ENCODE measurements at places on chromosomes 12 and 14. TPM values are rescaled to one million over a fixed set of nuclear protein-coding genes. Genes with fewer than 3 reads are reported as not detected.

CCDC175 gene
- total RNA-seq = 0.39 TPM

PRIMA1 gene
- total RNA-seq = 0.90 TPM

ALX1 gene
- 7.0 TPM for total RNA-seq

SMIM41 gene
- not detected for total RNA-seq

POMT2 gene
- total RNA-seq = 51.5 TPM

ARHGEF40 gene
- total RNA-seq = 10.9 TPM

GRCh38 chr12:98058838-98059237 lies 456.6 kb upstream of the TMPO start:
- no peak overlapping the region for H3K4me3 ChIP-seq
- H3K27ac ChIP-seq = no peak overlapping the region
- no peaks in the 10 kb centered on the region for H3K4me1 ChIP-seq
- no peak for DNase-seq
- H3K36me3 ChIP-seq = no peaks in the 10 kb centered on the region

DNA sequence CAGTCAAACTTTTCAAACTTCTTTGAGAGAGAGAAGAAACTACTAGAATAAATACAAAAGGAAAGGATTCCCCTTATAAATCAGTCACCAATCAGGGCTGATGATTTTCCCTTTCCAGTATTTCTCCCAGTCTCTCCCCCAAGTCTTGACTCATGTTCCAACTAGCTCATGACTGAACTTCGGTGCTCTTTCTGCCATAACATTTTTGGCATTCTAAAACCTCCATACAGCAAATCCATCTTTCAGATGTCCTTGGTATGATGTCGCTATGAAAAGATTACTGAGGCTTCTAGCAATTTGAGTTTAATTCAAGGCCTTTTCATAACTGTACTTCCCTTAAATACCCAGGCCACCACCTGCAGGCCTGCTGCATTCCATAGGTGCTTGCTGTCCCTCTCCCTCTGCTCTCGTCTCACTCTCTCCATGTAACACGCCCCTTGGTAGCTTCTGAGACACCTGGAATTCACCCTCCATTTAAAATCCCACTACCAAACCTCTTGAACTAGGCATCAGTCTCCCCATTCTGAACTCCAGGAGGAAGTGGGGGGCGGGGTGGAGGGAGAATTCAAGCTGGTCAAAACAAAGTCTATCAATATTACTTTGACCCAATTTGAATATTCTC lies 2.4 kb downstream of the PRKD1 start:
- no peak overlapping the region for H3K27ac ChIP-seq
- H3K36me3 ChIP-seq = no peaks in the 10 kb centered on the region
- H3K4me1 ChIP-seq = peaks cover 22% of the 10 kb centered on the region
- peak overlapping the region; percentile 97 for H3K4me3 ChIP-seq
- no peak for DNase-seq
- H3K27me3 ChIP-seq = peaks cover 22% of the 10 kb centered on the region

- peak; percentile 83 for DNase-seq
- H3K36me3 ChIP-seq = peaks cover 7% of the 10 kb centered on the region
- H3K27me3 ChIP-seq = peaks cover 42% of the 10 kb centered on the region
- peak overlapping the region; percentile 85 for H3K4me3 ChIP-seq
Measured at GRCh38 chr12:93571365-93571924, 1.0 kb upstream of the SOCS2 start.

DNA sequence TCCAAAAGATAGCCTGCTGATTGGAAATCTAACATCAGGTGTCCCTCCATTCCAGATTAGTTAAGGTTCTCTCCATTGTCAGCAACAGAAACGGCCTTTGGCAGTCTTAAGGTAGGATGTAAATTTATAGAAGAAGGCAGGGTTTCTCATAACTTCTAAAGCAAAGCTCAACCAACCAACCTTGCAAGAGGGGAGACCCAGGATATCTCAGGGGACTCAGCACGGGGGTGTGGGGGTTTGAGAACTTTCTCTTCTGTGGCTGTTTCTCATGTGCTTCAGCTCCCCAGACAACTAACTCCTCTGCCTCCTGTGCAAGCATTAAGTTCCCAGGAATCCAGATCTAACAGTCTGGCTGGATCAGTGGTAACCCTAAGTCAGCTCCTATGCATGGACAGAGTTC lies 148.1 kb downstream of the RIMBP2 start:
- no peak overlapping the region for H3K4me3 ChIP-seq
- no peaks in the 10 kb centered on the region for H3K4me1 ChIP-seq
- H3K27me3 ChIP-seq = no peaks in the 10 kb centered on the region
- H3K27ac ChIP-seq = no peak overlapping the region

DNA sequence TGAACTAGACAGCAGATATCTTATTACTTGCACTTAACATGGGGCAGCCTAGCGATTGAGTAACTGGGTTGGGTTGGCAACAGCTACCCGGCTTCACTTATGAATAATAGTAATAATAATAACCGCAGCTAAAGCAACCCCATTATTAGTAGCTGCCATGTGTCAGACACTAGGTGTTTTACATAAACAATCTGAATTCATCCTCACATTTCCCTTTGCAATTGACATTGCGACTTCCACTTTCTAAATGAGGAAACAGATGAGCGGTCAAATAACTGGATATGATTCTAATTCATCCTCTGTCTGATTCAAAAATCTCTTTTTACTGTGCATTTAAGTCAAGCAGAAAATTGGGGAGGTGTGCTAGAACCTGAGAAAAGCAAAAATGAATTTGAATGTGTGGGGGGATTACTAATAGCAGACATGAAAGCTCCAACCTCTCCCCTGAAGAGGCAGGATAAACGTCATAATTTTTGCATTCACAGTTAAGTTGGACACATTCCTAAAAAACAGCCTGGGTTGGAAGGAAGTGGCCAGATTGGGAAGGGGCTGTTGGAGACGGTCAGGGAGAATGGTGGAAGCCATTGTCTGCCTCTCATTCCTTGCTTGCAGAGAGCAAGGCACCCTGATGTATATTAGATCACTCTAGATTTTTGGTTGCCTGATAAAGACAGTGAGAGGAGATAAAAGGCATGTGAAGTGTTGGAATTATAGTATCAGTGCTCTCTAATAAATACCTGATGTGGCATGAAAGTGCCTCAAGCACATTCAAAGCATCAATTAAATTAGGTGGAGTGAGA lies 13.1 kb downstream of the EMP1 start:
- H3K27me3 ChIP-seq = peaks cover 16% of the 10 kb centered on the region
- peak overlapping the region; percentile 56 for H3K4me3 ChIP-seq
- H3K27ac ChIP-seq = peak overlapping the region; percentile 99
- DNase-seq = no peak

DNA sequence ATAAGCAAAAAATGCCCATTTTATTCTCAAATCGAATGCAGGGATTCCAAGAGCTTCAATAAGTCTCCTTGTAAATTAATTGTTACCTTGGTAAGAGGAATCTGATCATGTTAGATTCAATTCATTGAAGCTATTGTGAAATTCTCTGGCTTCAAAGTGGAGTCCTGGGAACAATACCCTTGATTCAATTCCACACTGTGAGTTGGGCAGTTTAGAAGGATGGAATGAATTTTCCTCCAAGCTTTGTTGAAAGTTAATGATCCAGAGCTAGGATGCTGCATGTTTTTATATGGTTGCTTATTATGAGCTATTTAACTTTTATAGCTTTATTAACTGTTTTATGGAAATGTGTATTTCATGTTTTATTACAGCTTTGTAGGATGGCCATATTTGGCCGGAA lies 89.9 kb upstream of the IGF1 start:
- no peak overlapping the region for H3K4me3 ChIP-seq
- DNase-seq = no peak
- peaks cover 4% of the 10 kb centered on the region for H3K36me3 ChIP-seq

DNA sequence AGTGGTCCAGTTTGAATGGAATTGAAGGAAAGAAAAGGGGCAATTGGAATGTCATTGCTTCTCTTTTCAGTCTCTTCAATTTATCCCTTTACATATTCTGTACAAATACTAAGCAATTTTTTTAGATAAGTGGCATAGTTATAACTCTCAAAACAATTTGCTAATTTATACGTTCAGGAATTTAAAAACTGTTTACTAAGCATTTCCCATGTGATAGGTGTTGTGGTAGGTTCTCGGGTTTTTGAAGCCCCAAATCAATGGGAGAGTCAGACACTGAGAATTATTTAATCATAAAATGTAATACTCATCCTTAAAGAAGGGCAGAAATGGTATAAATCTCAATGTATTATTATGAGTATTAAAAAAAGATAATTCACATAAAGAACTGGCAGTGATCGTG lies 197.1 kb downstream of the CNTN1 start:
- peaks cover 4% of the 10 kb centered on the region for H3K4me1 ChIP-seq
- no peak for DNase-seq

GRCh38 chr12:124683152-124684124 lies 116.0 kb upstream of the NCOR2 start:
- DNase-seq = no peak
- peak overlapping the region; percentile 80 for H3K4me3 ChIP-seq
- H3K36me3 ChIP-seq = peaks cover 3% of the 10 kb centered on the region

DNA sequence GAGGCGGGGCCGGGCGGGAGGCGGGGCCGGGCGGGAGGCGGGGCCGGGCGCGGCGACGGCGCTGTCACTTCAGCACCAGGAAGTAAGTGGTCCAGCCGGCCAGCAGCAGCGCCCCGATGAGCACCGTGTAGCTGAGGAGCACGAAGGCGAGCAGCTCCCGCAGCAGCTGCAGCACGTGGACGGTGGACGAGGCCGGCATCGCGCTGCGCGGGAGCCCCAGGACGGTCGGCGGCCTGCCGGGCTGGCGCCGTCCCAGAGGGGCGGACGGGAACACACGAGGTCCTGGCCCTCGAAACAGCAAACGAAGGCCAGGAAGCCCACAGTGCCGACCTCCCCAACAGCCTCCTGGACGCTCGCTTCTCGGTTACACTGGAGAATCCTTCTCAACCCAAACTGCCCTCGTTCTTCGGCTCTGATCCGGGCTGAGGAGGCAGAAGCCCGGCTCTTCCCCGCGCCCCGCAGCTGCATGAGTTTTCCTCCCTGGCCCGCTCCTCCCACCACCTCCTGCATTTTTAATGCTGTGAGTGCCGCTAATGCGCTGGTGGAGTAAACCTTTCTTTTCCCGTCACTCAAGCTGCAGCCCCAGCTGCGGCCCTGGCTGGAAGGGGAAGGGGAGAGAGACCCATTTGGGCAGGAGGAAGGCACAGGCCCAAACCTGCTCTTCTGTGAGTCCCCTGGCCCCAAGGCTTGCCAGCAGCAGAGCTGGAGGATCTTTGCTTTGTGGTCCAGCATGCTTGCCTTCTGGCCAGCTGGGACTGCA lies 694 bp upstream of the DIABLO start:
- H3K36me3 ChIP-seq = peaks cover 15% of the 10 kb centered on the region
- no peak for DNase-seq
- H3K4me3 ChIP-seq = peak overlapping the region; percentile 95
- H3K27me3 ChIP-seq = no peaks in the 10 kb centered on the region
- H3K4me1 ChIP-seq = peaks cover 10% of the 10 kb centered on the region

GRCh38 chr12:92539110-92539749 lies 163.6 kb upstream of the PLEKHG7 start:
- peaks cover 3% of the 10 kb centered on the region for H3K27me3 ChIP-seq
- no peak overlapping the region for H3K4me3 ChIP-seq
- peaks cover 38% of the 10 kb centered on the region for H3K4me1 ChIP-seq

GRCh38 chr14:104335176-104335575 lies 196.8 kb downstream of the KIF26A start:
- H3K4me3 ChIP-seq = no peak overlapping the region
- no peak for DNase-seq
- H3K36me3 ChIP-seq = no peaks in the 10 kb centered on the region
- peaks cover 46% of the 10 kb centered on the region for H3K27me3 ChIP-seq
- H3K4me1 ChIP-seq = peaks cover 6% of the 10 kb centered on the region
- H3K27ac ChIP-seq = no peak overlapping the region

GRCh38 chr12:6937481-6938352 lies 5.9 kb upstream of the RNU7-1 start:
- peak overlapping the region; percentile 94 for H3K27ac ChIP-seq
- peak overlapping the region; percentile 90 for H3K4me3 ChIP-seq
- peak; percentile 94 for DNase-seq
- no peaks in the 10 kb centered on the region for H3K27me3 ChIP-seq
- H3K36me3 ChIP-seq = peaks cover 46% of the 10 kb centered on the region
- peaks cover 25% of the 10 kb centered on the region for H3K4me1 ChIP-seq

DNA sequence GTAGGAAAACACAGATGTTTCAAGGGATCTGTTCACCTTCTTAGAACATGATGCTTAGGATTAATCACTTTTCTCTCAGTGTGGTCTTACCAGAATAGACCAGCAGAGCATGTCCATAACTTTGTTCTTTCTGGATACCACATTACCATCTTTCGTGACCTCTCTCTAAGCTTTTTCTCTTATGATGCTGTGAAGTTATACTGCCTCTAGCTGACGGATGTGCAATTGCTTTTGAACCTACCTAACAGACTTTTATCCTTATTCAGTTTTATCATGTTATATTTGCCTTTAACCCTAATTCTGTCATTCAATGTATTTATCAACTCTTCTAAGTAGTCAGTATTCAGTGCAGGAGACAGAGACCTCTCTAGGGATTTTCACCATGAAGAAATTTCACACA lies 246.7 kb downstream of the DACT1 start:
- H3K4me1 ChIP-seq = no peaks in the 10 kb centered on the region
- H3K27me3 ChIP-seq = peaks cover 6% of the 10 kb centered on the region
- no peaks in the 10 kb centered on the region for H3K36me3 ChIP-seq
- no peak overlapping the region for H3K4me3 ChIP-seq
- DNase-seq = no peak

DNA sequence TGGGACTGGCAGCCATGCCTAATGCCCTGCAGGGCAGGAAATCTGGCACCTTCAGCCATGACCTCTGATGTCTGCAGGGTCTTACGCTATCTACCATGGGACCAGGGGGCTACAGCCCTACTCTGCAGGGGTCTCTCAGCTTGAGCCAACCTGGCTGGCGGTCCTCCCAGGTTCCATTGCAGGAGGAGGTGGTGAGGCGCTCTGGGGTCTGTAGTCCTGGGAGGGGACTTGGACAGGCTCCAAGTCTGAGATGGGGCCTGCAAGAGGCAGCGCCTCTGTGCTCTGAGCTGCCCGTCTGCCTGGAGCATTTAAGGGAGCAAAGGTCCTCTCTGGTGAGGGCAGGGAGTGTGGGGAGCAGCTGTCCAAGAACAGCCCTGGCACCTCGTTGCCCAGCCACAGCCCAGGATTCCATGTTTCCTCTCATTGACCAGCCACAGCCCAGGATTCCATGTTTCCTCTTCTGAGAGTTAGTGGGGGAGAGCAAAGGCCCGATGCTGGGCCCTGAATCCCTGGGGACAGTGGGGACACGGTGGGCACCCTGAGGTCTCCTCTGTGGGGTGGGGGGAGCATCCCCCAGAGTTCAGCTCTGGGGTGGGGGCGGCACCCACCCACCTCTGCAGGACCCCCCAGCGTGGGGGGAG lies 655 bp downstream of the PLD4 start:
- H3K4me3 ChIP-seq = no peak overlapping the region
- no peaks in the 10 kb centered on the region for H3K4me1 ChIP-seq
- H3K27ac ChIP-seq = no peak overlapping the region
- no peak for DNase-seq

- peaks cover 3% of the 10 kb centered on the region for H3K27me3 ChIP-seq
- no peaks in the 10 kb centered on the region for H3K36me3 ChIP-seq
- H3K4me3 ChIP-seq = no peak overlapping the region
- peaks cover 8% of the 10 kb centered on the region for H3K4me1 ChIP-seq
Measured at GRCh38 chr12:114852976-114853529, 169.1 kb upstream of the TBX3 start.

GRCh38 chr12:124631681-124632256 lies 64.4 kb upstream of the NCOR2 start:
- peaks cover 48% of the 10 kb centered on the region for H3K4me1 ChIP-seq
- peaks cover 3% of the 10 kb centered on the region for H3K27me3 ChIP-seq
- H3K4me3 ChIP-seq = no peak overlapping the region
- peak overlapping the region; percentile 58 for H3K27ac ChIP-seq
- H3K36me3 ChIP-seq = peaks cover 9% of the 10 kb centered on the region
- DNase-seq = no peak
